ENCODE measurements at places on chromosomes 6 and 20.

- no peak for DNase-seq
These were observed 327.6 kb downstream of the NKAIN2 start for GRCh38 chr6:124131259-124131658.

DNA sequence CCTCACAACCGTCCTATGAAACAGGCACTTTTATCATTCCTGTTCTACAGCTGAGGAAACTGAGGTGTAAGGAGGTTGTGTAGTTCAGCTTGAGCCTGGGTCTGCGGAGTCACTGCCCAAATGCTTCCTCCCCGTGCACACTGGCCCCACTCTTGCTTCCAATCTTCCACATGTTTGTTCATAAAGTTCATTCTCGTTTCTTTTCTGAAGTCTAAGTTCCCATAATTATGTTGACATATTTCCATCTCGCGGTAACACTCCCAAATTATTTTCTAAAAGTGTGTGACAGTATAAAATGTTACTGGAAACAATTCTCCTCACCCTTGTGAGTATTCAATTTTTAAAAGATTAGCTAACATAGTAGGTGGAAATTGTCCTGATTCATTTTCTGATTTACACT is 106.9 kb downstream of the SLC22A3 start:
- DNase-seq, result no peak

DNA sequence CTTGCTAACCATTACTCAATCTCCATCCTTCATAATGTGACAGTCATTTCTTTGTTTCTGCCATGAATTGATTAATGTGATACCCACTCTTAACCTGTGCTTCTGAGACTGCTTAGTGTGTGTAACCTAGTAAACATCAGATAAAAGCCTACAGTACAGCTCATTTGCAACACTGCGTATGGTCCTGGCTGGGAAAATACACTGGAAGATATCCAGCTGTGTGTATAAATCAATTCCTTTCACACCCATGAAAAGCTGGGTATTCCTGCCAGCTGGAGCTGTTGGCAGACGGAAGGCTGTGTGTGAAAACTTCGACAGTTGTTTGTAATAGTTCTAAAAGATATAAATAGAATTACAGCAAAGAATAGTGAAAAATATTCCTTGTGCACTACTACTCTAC is 509.2 kb downstream of the FRK start:
- DNase-seq, result no peak

GRCh38 chr6:23547851-23548250 is 578.2 kb upstream of the NRSN1 start:
- DNase-seq, result no peak

- DNase-seq, result no peak
These were observed 68.3 kb upstream of the FRMD1 start for GRCh38 chr6:168147205-168147738.
